ENCODE measurements at places on chromosomes 6 and 20.
A peak's percentile ranks its signal among the peaks of the same experiment; 100 is the strongest.

DNA sequence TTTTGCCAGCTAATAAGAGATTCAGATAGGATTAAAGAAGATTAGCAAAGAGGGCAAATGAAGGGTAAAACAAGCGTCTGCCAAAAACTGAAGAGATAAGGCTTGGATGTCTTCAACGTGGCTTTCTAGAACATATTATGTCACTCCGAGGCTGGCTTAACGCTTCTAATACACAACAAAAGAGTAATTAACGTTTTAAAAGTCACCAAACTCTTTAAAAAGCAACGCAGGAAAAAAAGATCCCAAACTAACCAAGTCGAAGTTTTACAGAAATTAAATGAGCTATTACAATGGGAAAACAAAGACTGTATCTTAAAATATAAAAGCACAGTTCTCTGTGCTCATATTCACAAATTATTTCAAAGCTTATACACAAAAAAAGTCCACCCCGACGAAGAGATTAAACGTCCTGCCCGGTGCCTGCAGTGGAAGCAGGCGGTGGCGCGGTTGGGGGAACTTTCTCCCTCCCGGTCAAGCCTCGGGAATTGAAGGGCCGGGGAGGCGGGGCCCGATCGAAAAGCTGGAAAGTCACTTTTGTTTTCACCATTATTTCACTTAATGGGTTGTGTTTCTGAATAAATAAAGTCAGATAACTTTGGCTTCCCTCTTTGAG is 1.2 kb downstream of the MAK start:
- no peak for DNase-seq

DNA sequence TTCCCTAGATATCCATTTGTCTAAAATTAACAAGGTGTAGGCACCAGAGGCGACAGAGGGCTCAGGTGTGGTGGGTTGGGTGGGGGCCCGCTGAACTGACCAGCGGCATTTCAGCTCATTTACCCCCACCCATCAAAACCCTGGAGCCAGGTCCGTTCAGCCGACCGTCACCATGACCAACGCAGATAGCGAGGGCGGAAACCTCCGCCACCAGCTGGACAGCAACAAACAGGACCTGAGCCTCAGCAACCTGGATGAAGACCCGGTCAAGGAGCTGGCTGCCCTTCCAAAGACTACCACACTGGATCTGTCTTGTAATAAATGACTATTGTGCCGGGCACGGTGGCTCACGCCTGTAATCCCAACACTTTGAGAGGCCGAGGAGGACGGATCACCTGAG is 120.8 kb upstream of the LGSN start:
- no peak for DNase-seq

DNA sequence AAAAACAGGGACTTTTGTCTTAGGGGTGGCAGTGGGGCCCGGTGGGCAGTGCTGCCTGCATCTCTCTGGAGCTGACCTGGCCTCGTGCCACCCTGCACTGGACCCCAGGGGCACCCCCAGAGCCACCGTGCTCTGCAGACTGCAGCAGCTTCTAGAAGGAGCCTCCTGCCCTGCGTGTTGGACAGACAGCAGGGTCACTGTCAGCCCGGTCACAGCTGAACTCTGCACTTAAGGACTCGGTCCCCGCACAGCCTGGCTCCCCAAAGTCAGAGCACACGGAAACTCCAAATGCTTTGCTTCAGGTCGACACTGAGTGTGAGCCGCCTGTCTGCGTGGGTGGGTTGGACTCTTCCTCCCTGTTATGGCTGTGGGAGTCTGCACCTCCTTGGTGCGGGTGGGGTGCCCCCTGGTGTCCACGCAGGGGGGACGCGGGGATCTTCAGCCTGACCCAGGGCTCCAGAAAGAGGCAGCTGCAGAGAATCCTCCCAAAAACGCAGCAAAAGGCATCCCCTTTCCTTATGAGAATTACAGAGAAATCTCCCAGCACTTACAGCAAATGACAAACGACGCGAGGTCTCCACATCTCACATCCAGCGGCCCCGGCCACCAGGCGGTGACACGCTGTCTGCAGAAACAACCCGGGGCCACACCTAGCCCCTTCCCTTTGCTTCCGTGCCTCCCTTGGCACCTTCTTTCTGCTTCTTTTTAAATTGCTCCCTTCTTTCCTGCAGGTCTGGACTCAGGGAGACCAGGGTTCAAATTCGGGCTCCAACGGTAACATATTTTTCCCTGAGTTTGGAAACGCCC is 36.3 kb upstream of the DACT2 start:
- peak; percentile 89 for DNase-seq

DNA sequence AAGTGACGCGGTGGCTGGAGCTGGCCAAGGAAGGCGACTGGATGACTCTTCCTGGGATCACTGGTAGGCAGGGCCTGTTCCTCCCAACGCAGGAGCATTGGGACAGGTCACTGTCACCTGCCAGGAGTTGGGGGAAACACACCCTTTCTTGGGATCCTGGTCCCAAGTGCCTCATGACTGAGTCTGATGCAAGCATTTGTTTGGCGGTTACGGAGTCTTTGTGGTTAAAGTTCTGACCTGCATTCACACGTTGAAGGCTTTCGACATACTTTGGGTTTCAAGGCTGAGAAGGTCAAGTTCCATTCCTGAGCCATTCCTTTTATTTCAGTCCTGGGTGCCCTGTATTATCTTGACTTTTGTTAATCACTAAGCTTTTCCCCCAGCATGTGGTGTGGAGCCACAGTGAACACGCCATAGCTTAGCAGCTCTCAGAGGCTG is 6.0 kb downstream of the PNLDC1 start:
- DNase-seq = peak; percentile 64

GRCh38 chr6:148441454-148441911 is 98.8 kb downstream of the SASH1 start:
- DNase-seq = no peak

- DNase-seq = no peak
Observed at GRCh38 chr20:62219992-62220665, at the start of gene HRH3. TSS of gene HRH3 (minus strand) at chr20:62220278. CDS start at chr20:62219970, 308 bp downstream.

DNA sequence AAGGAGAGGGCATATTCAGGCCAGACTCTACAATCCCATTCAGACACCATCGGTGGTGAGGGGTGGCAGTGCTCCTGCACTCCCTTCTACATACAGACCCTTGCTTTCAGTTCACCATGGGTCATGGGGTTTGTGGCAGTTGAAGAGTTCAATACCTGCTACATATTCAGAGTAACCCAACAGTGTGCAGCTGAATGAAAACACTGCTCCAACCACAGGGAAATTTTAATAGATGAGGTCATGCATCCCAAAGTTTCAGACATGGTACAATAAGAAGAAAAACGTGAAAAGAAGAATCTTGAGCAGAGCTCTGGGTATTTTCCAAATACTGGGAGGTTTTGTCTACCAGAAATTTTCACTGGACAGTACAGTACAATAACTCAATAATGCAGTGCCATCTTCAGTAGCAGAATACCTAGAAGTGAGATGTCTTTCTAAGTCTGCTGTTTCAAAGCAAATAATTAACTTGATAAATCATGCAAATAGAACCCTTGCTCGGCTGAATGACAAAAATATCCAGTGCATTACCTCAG is 162.1 kb downstream of the PTPRK start:
- DNase-seq = no peak

- no peak for DNase-seq
Observed at GRCh38 chr6:54361734-54362133, 53.5 kb downstream of the TINAG start.

DNA sequence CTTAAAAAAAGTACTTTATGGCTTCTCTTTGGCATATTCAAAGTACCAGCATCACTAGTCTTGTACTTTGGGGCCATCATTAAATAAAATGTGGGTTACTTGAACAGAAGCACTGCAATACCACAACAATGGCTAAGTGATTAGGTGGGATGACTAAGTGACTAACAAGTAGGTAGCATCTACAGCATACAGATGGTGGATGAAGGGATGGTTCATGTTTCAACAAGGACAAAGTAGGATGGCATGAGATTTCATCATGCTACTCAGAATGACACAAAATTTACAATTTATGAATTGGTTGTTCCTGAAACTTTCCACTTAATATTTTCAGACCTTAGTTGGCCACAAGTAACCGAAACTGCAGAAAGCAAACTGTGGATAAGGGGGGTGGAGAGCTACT is 7.7 kb downstream of the MPC1 start:
- DNase-seq = no peak

DNA sequence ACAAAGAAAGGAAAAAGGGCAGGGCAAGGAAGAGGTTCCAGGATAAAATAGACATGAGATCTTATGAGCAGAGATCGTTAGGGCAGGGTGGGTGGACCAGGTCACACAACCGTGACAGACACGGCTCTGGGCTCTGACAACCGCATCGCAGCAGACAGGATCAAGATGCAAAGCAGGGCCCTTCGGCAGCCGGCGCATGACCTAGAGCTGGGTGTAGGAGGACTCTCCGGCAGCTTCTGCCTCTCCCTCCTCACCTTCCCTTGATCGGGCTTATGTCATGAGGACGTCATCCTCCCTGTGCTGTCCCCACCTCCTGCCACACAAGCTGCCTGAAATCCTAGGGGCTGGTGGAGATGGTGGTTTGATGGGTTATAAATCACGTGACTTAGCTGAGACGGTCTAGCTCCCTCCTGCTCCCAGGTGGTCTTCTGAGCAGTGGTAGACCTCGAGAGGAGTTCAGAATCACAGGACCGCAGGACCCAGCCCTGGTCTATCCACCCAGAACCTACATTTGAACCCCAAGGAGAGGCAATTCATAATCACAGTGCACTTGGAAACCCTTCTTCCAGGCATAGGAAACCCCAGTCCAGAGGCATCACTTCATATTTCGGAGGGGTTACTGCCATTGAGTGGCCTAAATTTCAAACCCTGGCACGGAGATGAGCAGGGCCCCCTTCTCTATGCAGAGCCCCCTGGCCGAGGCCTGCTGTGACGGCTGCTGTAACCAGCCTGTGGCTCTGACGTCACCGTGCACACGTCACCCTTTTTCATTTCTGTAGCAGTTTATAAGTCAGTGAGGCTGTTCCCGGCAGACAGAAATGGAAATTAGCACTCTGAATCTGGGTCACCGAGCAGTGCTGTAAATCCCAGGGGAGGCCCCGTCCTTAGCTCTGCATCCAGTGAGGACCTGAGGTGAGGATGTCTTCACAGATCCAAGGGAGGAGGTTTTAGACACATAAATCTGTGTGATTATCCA is 8.7 kb upstream of the CCR6 start:
- peak; percentile 45 for DNase-seq

- DNase-seq = no peak
Observed at GRCh38 chr20:60203451-60203850, 245.2 kb downstream of the CDH26 start.

All from mesenteric fat pad (tissue), 1 donor.